ENCODE measurements at places on chromosomes 6 and 20.

DNA sequence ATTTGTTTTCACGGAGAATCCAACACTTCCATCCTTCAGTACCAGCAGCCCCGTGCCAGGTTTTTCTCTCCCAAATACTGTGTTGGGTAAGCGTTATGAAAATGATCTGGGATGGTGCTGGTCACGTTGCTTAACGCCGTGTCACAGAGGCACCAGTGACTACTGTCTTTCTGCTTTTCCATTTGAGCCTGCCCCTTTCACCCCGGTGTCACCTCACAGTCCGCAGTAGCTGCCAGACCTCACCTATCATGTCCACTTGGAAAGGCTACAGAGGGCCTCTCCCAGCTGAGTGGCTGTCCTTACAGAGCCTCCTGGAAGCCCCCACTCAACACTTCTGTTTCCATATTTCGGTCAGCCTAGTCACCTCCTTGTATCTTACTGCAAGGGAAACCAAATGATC lies 176.5 kb upstream of the ARID1B start:
- DNase-seq, result no peak

GRCh38 chr20:32285621-32286371 lies 8.3 kb downstream of the KIF3B start:
- peak; percentile 30 for DNase-seq

GRCh38 chr6:129253242-129253641 lies 370.3 kb downstream of the LAMA2 start:
- no peak for DNase-seq

DNA sequence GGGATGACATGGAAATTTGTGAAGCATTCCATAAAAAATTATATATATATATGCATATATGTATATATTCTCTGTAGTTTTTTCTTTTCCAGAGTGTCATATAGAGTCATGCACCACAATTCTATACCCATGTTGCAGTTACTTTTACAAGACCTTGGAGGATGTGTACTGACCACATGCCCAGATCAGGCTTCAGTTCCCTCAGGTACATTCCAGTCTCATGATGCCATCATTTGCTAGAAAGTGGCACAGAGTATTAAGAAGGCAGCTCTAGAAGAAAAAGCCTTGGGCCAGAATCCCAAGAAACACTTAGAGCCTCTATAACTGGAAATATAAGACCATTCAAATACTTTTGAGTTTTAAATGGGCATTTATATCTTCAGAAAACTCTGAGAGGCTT lies 685.5 kb upstream of the FLRT3 start:
- no peak for DNase-seq

- no peak for DNase-seq
These were observed 136.2 kb upstream of the GPR6 start for GRCh38 chr6:109841869-109842268.

DNA sequence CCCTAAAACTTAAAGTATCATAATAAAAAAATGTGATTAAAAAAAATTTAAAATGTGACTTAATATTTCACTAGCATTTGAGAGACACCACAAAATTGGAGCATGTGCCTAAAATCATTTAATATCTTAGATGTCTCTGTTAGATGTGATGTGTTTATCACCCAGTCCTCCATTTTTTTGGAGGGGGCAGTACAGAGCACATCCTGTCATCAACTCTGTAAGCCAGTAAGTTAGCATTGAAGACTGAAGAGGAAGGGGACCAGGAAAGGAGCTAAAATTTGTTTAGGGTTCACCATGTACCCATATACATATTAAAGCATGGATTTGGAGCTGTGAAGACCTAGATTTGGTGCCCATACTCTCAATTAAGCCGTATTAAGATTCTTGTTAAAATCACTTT lies 30.7 kb upstream of the ADIG start:
- DNase-seq, result no peak

DNA sequence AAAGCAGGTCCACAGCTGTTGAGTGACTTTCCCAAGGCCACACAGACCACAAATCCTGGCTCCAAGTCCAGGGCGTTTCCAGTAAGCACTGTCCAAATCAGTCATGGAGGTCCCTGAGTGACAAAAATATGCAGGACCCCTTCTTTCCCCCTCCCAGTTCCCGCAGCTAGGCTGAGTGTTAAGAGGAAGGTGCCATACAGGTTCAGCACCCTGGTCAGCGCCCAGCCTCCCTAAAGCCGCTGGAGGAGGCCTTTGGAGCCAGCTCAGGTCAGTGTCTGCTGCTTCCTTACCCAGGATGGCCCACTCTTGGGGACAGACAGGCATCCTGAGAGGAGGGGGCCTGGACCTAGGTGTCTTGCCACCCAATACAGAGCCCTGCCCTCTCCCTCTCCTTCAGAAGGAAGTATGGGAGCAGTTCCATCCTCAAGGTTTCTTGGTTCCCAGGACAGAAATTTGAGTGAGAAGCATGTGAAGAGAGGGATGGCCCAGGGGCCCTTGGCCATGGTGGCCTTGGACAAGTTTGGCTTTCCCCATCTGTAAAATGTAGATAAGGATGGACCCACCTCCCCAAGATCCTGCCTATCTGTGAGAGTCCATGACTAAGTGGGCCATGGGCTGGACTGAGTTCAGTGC lies 13.2 kb downstream of the TMEM74B start:
- DNase-seq, result no peak

Measured in stimulated activated naive CD4-positive, alpha-beta T cell treated with Interleukin-2 at 50 U/mL for 16 hours (primary cell).